ENCODE measurements at places on chromosomes 6 and 20.

DNA sequence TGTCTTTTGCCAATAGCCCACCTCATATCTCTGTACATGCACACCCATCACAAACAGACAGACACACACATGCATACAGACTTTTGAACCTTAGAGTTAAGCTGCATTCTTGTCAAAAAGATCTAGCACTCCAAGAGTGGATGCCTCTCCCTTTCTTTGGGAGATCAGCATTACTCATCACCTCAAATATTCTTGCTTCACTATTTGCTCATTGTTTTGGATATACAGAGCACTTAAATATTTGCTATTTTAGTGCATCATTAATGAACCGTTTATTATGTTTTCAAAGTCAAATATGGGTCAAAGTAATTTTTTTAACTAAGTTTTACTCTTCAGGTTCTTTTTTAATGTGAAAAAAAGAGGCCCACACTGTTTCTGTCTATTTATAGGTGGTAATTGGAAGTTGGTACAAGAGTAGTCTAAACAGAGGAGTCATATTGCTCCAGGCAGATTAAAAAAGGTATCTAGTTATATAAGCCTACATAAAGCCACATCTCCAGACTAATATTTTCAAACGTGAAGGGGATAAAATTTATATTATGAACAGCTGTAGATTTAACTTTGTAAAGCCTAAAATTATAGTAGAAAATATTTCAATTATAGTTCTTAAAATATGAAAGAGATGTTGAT is 102.6 kb downstream of the FLRT3 start:
- DNase-seq, result peak; percentile 38

DNA sequence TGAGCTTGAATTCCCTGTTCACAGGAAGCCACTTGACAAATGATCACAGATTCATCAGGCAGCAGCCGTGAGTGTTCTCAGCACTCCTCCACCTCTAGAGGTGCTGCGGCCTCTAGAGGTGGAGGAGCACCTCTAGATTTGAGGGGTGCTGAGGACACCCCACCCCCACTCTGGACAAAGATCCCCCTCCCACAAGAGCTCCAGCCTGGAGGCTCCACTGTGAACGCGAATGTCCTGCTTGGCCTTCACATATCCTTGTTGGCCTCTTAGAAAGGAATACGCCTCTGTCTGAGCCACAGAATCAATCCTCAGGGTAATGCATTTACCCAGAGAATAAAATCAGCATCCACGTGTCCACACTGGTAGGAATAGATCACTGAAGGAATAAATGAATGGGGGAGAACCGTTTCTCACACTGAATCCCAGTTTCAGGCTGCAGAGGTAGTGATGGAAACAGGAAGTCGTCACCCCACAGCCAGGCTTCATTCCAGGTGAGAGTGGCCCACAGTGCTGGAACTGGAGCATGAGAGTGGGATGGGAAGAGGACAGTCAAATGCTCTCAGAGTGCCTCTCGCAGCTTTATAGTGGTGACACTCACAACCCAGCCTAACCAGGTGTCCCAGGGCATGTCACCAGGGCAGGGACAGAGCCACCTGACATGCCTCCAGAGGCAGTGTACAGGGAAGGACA is 16.6 kb downstream of the NPEPL1 start:
- DNase-seq, result no peak

GRCh38 chr6:96066376-96066775 is 50.6 kb downstream of the FUT9 start:
- DNase-seq, result no peak

DNA sequence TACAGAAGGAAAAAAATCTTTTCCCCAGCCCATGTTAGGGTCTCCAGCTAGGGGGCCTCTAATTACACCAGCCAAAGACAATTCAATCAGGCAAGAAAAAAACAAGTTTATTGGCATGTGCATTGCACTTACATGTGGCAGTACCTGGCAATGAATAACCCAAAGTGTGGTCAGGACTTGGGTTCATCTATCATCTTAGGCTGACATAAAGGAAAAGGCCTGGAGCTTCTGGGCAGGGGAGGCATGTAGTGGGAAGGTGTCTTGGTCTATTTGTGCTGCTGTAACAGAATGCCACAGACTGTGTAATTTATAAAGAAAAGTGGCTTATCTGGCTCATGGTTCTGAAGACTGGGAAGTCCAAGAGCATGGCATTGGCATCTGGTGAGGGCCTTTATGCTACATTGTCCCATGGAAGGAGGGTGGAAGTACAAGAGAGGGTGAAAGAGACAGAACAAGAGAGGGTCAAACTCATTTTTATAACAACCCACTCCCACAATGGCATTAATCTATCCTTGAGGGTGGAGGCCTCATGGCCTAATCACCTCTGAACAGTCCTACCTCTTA is 4.4 kb upstream of the PYGB start:
- DNase-seq, result no peak

Measured in astrocyte of the spinal cord (primary cell).